NCI-H1105 (cell line): ENCODE measurements at places on chromosomes 12 and 14.

- DNase-seq: no peak
These were observed 2.0 kb downstream of the ZNF219 start for GRCh38 chr14:21096438-21096837.

DNA sequence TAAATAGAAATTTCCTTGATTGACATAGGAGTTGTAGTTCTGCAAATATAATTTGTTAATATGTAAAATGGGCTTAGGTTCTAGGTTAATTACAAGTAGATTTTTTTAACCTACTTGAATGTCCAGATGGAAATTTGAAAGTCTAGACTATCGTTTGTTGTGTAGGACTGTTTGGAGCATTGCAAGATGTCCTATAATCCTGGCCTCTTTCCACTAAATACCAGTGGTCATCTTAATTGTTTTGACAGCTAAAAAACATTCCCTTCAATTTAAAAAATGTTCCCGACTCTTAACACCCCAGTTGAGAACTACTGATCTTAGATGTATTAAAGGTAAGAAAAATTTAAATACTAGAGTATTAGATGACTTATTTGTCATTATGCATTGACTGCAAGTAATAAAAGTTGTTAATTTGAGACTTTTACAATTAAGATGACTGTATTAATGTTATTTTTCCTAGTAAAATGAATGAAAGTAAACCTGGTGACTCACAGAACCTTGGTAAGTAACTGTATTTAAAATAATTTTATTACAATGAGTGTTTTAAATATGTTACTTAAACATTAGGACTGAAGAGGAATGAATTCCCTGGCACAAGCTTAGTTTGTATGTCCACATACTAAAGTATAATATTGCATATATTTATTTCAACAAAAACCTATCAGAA lies 21.8 kb downstream of the G2E3 start:
- DNase-seq: no peak

DNA sequence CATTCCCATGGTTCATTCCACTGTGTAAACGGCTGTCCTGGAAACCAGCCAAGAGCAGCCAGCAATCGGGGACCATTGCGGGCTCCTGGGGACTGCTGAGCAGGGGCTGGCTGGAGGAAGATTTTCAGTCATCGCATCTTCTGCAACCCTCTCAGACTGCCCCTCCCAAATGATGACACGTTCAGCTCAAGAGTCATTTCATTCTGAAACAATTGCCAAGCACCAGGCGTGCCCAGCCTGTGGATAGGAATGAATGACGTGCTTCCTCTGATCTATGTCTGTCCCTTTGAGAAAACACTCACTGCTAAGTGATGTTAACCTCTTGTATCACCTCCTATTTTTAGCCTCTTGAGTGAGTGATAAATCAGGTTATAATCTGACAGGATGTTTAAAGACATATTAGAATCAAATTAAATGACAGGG lies 62.0 kb downstream of the NDUFA12 start:
- DNase-seq: no peak

DNA sequence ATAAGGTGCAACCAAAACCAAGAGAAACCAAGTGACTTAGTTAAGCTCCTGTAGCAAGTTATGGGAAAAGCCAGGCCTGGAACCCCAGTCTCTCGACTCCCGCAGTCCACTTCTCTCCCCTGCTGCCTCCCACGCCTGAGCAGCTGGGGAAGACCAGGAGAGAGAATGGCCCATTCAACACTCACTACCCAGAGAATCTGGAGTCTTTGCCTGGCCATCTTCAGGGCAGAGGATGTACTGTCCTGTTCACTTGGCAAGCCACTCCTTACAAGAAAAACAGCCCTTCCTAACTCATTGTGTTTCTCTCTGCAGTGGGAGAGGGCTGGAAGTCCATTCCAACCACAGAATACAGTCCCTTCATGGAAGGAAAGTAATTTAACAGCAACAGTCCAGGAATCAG lies 1.8 kb downstream of the PITPNM2 start:
- DNase-seq: no peak

DNA sequence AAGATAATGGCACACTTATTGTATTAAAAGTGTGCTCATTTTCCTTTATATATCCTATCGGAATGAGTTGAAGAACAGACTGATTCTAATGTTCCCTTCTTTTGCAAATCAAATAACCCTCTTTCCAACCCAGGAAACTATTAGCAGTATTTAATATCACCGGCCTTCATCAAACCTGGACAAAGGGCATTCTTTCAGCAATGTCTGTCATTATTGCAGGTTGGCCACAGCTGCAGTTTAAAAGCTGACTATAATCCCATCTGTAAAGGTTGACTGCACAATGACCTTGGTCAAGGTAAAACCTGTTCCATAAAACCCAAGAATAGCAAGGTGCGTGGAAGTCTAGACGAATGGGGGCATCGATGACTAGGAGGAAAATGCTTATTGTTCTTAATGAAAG lies 472.3 kb upstream of the SOX5 start:
- DNase-seq: no peak

- DNase-seq: no peak
These were observed 62.6 kb downstream of the BCL11B start for GRCh38 chr14:99209409-99209808.

- DNase-seq: no peak
These were observed 108.6 kb downstream of the KTN1 start for GRCh38 chr14:55688566-55688965.

GRCh38 chr12:67742461-67742860 lies 93.9 kb downstream of the DYRK2 start:
- DNase-seq: no peak

DNA sequence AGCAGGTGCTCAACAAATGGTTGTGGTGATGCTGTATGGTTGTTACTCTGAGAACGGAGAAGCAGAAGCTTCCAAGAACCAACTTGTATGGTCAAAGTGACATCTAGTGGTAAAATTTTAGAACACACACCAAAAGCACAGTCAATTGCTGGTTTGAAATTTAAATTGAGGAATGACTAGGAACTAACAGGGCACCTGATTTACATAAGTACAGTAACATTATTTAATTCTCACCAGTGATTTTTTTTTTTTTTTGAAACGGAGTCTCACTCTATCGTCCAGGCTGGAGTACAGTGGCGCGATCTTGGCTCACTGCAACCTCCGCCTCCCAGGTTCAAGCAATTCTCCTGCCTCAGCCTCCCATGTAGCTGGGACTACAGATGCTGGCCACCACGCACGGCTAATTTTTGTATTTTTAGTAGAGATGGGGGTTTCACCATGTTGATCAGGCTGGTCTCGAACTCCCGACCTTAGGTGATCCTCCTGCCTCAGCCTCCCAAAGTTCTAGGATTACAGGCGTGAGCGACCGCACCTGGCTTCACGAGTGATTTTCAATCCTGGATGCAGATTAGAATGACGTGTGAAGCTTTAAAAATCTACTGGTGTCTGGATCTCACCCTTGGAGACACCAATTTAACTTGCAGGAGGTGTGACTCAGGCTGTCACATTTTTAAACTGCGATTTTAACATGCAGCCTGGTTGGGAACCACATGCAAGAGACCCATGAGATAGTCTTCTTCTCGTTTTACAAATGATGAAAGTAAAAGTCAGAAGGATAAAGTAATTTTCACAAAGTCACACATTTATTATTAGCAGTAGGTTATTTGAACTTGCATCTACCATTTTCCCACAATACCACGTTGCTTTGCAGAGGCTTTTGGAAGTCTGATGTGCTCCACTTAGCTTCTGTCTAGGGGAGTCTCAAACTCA lies 14.1 kb upstream of the NUMB start:
- DNase-seq: peak; percentile 78

GRCh38 chr14:65906344-65906743 lies 493.8 kb downstream of the FUT8 start:
- DNase-seq: no peak

GRCh38 chr12:130177635-130178242 lies 15.5 kb downstream of the FZD10 start:
- no peak for DNase-seq

GRCh38 chr12:94749890-94750289 lies 99.5 kb upstream of the TMCC3 start:
- DNase-seq: no peak

- DNase-seq: no peak
These were observed 20.6 kb downstream of the ARMH4 start for GRCh38 chr14:58131386-58131785.

GRCh38 chr14:90815572-90815821 lies 733 bp downstream of the TTC7B start:
- no peak for DNase-seq

- DNase-seq: no peak
These were observed 1.3 kb upstream of the LTBP2 start for GRCh38 chr14:74613211-74613914.

DNA sequence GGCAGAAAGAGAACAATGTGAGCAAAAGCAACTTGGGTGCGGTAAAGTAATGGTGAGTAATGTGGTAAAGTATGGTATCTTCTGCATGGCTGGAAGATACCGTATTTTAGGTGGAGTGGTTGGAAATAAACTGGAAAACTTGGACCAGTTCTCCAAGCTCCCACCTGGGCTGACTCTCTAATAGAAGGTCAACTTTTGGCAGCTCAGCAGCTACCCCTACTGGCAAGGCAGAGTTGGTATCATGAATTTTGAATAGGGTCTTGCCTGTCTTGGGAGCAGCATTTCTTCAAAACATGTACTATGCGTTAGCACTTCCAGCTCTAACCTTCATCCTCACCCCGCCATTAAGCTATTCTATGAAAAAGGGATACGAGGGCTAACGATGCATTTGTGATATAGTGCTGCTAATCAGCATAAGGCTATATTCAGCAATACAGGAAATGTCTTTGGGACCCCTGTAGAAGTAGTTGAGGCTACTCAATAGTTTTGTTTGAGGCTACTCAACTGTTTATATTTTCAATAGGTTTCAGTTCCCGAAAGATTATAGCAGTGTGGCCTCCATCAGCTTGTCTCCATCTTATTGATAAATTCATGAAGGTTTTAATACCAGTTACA lies 276.3 kb upstream of the FAR2 start:
- DNase-seq: peak; percentile 10

- DNase-seq: no peak
These were observed 4.2 kb downstream of the LPAR5 start for GRCh38 chr12:6631549-6631961.

DNA sequence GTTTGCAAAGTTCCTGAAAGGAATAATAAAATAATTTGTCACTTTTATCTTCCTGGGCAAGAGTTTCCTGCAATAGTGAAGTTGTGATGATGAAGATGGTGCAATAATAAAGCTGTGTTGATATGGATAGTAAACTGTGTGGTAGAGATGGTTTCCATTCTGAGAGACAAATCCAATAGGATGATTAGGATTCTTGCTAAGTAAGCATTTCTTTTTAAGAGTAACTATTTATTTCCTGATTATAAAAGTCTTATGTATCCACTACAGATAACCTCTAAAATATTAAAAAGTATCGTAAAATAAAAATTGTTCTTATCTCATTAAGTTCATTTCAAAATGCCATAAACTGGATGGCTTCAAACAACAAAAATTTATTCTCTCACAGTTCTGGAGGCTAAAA lies 28.7 kb downstream of the TSPAN11 start:
- no peak for DNase-seq

GRCh38 chr14:56156096-56156495 lies 37.9 kb downstream of the PELI2 start:
- no peak for DNase-seq

- no peak for DNase-seq
These were observed 87.0 kb downstream of the PTPRB start for GRCh38 chr12:70550180-70550577.

- DNase-seq: no peak
These were observed 452 bp downstream of the NGDN start for GRCh38 chr14:23469906-23470403.

DNA sequence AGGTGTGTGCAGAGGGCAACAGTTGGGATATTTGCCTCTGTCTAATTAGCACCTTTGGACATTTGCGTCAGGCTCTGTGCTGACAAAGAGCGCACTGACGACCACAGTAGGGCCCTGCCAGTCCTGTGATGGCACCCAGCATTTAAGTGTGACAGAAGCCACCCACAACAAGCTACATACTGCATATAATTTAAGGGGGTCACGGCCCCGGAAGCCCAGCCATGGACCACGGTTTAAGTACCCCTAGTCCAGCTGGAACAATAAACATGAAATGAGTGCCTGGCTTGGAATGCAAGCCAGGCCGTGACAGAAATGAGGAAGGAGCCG lies 16.8 kb upstream of the DYNC1H1 start:
- no peak for DNase-seq
